ENCODE measurements at places on chromosomes 6 and 20.

GRCh38 chr6:47844881-47845280 lies 63.0 kb downstream of the OPN5 start:
- DNase-seq, result no peak

- DNase-seq, result no peak
Measured at GRCh38 chr6:3135668-3136291, 17.3 kb downstream of the BPHL start.

DNA sequence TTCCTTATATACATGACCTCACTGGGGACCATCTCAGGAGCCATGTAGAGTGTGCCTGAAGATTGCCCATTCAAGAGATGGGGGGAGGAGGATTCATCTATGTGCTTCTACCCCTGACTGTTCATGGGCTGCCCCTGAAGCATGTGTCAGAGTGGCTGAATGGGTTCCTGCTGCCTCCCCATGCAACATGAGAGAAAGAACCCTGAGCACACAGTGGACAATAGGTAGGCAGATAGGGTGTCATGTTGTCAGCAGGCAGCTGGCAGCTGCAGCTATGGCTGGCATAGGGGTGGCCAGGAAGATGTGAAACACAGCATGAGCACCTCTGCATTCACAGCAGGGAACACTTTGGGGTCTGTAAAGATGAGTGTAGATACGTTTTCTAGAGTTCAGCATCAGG lies 208.4 kb upstream of the CNR1 start:
- DNase-seq, result no peak

DNA sequence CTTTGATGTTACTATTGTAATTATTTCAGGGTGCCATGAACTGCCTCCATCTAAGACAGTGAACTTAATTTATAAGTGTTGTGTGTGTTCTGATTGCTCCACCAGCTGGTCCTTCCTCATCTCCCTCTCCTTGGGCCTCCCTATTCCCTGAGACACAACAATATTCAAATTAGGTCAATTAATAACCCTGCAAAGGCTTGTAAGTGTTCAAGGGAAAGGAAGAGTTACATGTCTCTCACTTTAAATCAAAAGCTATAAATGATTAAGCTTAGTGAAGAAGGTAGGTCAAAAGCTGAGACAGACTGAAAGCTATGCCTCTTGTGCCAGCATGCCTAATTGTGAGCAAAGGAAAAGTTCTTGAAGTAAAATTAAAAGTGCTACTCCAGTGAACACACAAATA lies 35.5 kb upstream of the TMEM217 start:
- no peak for DNase-seq

- DNase-seq, result no peak
Measured at GRCh38 chr6:34146021-34146782, at the start of gene GRM4. TSS of gene GRM4 (minus strand) at chr6:34146087. CDS start at chr6:34133496, 12,591 bp downstream.

GRCh38 chr20:43188861-43189553 lies 699 bp downstream of the PTPRT start:
- no peak for DNase-seq

DNA sequence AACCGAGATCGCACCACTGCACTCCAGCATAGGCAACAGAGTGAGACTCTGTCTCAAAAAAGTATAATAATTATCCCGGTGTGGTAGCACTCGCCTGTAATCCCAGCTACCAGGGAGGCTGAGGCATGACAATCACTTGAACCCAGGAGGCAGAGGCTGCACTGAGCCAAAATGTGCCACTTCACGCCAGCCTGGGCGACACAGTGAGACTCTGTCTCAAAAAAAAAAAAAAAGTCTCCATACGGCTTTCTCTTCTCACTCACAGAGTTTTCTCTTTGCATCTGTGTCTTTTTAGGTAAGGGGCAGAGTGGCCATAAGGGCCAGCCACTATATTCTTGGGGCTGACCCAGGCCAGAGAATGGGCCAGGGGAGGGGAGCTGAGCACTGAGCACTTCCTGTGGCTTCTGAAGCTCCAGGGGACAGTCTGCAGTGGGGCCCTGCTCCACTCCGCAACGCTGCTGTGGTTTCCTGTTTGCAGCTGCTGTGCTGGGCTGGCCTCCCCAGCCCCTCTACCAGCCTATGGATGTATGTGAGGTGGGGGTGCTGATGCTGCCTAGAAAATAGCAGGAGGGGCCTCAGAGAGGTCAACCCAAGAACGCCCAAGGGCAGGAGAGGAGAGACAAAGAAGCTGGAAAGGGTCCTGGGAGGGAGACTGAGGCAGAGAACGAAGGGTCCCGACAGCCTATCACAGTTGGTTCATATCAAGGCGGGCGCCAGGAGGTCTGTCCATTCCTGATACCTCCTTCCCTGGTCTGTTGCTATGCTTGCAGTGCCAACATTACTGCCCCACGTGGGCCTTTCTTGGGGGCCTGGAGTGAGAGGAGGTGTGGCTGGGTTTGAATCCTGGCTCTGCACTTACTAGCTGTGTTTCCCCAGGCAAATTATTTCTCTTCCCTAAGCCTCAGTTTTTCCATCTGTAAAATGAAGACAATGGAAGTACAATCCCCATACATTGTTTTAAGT lies 16.0 kb downstream of the SLA2 start:
- DNase-seq, result no peak

- no peak for DNase-seq
Measured at GRCh38 chr20:46894579-46894958, at the start of gene EYA2. TSS of gene EYA2 (plus strand) at chr20:46894843. CDS start at chr20:46990011, 95,168 bp downstream.

GRCh38 chr6:98974309-98974708 lies 26.6 kb upstream of the FBXL4 start:
- no peak for DNase-seq

- no peak for DNase-seq
Measured at GRCh38 chr20:4401601-4402000, 320.1 kb upstream of the PRND start.

DNA sequence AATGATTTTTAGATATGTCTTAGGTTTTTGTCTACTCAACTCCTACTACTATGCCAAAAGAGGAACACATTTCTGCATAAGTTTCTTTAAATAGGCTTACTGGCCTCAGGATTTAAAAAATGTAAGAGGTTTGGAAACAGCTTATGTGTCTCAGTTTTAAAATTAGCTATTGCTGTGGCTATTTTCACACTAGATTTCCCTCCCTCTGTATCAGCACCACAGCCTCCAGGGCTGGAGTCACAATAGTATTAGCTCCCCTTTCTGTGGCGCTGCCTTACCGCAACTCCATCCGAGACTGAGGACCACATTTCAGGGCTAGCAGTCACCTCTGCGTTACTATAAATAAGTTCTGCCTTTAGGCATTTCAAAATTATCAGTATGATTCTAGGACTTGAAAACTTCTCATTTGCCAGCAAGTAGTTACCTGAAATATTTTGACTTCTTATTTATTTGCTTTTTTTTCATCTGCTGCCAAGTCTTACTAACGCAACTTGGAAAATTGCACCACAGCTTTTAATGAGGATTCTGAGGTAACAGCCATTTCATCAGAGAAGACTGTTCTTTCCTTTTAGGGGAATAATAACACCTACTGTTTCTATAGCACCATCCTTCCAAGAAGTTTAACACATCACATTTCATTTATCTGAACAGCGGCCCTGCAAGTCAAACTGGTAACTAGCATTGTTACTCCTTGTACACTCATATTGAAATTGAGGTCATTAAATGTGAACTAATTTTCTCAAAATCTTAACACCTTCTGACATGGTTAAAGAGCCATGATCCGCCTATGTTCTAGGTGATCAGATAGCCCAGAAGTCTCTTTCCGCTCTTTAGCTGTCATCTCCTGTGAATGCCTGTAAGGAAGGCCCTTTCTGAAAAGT lies 105.9 kb downstream of the GJA10 start:
- DNase-seq, result no peak
